ENCODE measurements at places on chromosomes 2 and 18. TPM values are rescaled to one million over a fixed set of nuclear protein-coding genes. Genes with fewer than 3 reads are reported as not detected.

Gene SPHKAP
- total RNA-seq = not detected

Gene CACNB4
- 0.15 TPM for total RNA-seq

Gene KIF1A
- 1.4 TPM for total RNA-seq

Gene CDKL4
- not detected for total RNA-seq

Gene ATP8B1
- 6.8 TPM for total RNA-seq

Gene GYPC
- not detected for total RNA-seq

Gene GPR35
- 0.61 TPM for total RNA-seq

Gene GCG
- total RNA-seq = not detected

Gene FOSL2
- total RNA-seq = 83.9 TPM

Gene SAG
- not detected for total RNA-seq

Gene HOXD13
- total RNA-seq = 0.15 TPM

Gene SPR
- total RNA-seq = 90.6 TPM

Gene SLC9A2
- total RNA-seq = 3.0 TPM

Gene TAF1B
- total RNA-seq = 25.0 TPM

Gene PLA2R1
- 2.6 TPM for total RNA-seq

Gene DPYSL5
- total RNA-seq = 5.2 TPM

Gene TBR1
- 0.07 TPM for total RNA-seq

Gene DNAJC5G
- total RNA-seq = not detected

Gene MDH1B
- 1.6 TPM for total RNA-seq

Gene HOXD12
- total RNA-seq = not detected

Gene DQX1
- 0.10 TPM for total RNA-seq

Gene PSMA8
- total RNA-seq = not detected

Gene GREB1
- total RNA-seq = 2.6 TPM

Gene GAL3ST2
- 0.25 TPM for total RNA-seq

Gene KCNS3
- total RNA-seq = 1.2 TPM

Gene HOXD11
- total RNA-seq = 5.5 TPM

Gene OSBPL6
- 6.8 TPM for total RNA-seq

Gene SLC19A3
- 2.4 TPM for total RNA-seq

Measured in A549 treated with Hydrocortisone at 1 μM for 4 hours (cell line).